Smooth muscle cell of the brain vasculature (primary cell): ENCODE measurements at places on chromosomes 3 and 15.
A peak's percentile ranks its signal among the peaks of the same experiment; 100 is the strongest.

DNA sequence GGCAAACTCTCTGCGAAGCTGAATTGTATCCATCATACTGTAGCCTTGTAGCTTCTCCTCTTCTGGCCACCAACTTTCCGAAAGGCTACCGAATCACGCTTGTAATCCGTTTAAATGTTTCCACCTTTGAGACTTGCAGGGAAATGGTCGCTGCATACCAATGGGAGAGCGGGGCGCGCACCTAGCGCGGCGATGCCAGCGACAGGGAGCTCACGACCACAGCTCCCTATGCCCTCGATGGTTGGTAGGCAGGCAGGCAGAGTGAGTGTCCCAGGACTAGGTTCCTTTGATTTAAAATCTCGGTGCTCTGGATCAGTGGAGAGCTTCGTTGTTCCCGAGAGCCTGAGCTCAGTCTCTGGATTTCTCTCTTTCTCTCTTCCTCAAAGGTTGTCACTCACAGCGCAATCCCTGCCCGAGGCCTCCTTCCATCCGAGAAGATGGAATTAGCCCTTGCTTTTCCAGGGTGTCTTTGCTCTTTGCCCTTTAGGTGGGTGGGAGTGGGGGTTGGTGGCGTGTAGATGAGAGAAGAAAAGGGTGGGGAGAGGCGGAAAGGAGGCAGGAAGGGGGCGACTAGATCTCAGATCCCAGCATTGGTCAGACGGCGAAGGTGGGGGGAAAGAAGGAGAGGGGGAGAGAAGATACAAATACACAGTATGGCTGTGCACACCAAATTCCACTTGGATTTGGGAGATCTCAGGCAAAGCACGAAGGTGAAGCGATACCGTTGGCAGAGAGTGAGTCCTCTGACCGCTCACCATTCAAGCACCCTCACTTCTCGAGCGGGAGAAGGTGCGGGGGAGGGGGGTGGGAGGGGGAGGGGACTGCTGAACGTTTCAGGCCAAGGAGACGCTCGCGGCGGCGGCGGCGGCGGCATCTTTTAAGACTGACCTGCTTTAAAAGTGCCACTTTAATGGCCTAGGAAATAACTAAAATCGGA lies at the start of gene SLITRK3:
Gene SLITRK3 (minus strand): TSS at position 745 of the 937 bp plus-strand sequence. CDS start 5,554 bp downstream, outside the sequence.
- no peak for DNase-seq

DNA sequence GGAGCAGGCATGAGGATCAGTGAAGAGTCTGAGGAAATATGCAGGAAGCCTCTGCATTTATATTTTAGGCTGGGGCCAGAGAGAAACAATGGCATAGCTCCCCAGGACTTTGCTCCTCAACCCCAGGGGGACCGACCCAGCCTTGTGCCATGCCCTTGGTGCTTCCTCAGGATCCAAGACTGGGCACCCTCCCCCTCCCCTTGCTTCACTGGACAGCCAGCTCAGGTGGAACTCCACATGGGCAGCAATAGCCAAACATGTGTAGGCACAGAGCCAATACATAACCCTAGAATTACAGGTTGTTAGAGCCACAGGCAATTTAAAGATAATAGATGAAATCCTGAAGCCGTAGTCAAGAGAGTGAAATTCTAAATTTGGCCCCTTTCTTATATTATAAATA lies 73.0 kb upstream of the ETV5 start:
- no peak for DNase-seq

- peak; percentile 72 for DNase-seq
Measured at GRCh38 chr3:35664460-35664919, 25.2 kb downstream of the ARPP21 start.

DNA sequence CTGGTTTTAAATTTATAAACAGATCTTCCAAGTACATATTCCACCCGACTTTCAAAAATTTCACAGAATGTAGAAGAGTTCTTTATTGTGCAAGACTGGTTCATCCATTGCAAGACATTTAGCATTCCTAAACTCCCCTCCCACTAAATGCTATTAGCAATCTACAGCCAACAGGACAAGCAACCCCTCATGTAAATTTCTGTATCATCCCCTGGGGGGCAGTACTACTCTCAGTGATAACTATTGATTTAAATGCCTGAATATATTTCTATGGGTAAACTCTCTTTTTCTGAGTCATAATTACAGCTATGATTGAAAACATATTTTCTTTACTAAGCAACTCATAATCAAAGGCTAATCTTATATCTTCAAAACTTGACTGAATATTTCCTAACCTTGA lies 10.7 kb upstream of the SLC15A2 start:
- no peak for DNase-seq

DNA sequence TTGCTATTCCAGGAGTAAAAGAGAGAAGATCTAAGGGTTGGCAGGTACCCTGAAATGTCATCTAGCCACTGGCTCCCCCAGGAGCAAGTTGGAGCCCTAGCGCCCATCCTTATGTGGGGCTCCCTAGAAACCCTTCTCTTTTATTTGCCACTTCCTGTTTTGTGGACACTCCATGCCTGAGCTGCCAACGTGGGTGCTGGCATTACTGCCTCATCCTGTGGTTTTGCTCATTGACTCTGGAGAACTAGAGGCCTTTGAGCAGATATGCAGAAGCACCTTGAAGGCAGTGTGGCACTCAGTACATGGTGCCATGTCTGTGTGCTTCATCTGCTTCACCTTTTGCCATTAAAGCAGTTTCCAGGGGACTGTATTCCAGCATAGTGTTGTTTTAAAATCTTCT lies 8.1 kb downstream of the EDEM1 start:
- DNase-seq = no peak

GRCh38 chr3:86388820-86389219 lies 602.1 kb downstream of the VGLL3 start:
- DNase-seq = no peak

DNA sequence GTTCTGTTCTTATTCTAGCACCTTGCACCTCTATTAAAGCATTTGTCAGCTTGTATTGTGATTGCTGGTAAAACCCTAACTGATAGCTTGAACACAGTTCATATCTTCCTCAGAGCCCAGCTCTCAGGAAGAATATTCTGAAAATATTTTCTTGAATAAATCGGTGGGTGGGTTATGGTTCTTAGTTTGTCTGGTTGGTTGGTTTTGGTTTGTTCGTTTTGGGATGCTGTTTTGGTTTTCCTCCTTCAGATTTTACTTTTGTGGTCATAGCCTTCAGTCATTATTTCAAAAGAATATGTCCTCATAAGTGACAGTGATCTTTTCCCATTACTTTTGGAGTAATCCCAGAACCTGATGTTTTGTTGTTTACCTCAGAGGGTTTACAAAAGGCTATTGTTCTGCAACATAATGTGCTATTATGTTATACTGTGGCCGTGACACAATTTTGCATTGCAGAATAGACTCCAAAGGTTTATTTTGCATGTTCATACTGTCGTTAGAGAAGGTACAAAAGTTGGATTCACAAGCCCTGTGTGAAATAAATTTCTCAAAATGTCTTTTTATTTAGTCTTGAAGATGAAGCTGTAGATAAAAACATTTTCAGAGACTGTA lies 2.7 kb upstream of the TMEM87A start:
- no peak for DNase-seq

DNA sequence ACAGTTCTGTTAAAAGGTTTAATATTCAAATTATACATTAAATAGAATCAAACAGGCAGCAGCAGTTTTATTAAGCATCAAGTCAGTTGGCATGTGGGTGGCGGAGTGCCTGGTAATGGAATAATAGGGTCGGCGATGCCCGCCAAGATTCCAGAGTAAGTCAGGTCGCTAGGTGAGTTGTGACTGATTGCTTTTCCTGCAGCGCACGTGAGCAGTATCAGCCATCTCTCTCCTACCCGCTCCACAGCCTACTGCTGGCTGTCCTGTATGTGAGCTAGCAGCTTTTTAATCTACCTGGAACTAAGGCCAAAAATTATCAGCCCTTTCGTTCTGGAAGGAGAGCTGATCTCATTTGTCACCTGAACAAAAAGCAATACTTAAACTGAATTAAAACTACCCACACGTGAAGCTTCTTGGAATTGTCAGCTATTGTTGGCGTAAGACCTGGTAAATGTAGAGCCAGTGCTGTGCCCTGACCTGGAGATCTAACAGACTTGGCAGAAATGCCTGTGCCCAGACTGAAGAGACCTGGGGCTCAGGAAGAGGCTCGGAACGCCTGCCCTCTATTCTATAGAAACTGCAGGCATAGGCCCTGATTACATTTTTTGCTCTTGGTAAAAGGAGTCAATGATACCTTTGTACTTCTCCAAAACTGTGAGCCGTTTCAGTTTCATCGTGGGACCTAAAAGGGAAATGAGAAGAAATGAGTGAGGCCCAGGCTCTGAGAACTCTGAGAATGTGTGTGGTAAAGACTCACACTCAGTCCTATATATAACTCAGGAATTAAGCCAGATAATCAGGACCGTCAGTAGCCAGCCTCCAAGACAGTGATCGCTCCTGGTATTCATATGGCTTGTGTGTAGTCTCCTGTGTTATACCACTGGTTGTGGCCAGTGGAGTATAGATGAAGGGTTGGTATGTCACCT lies 21.9 kb downstream of the IDH3A start:
- no peak for DNase-seq

- DNase-seq = no peak
Measured at GRCh38 chr3:78887029-78887428, 880.8 kb downstream of the ROBO1 start.

DNA sequence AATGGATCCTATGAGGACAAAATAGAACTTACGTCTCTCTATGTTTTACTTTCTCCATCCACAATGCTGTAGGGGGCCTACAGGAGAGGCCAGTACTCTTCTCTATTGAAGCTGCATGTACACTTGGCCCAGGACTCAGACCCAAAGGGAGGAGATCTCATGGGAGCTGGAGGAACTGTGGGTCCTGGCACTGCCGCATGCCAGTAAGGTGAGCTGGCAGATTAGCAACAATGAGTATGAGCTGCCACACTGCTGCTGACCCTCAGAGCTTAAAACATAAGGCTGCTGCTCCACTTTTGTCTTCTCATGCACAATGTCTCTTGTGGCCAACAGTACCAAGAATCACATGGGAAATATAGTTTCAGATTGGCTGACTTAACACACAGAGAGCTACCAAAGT lies 57.8 kb upstream of the TBC1D5 start:
- no peak for DNase-seq

DNA sequence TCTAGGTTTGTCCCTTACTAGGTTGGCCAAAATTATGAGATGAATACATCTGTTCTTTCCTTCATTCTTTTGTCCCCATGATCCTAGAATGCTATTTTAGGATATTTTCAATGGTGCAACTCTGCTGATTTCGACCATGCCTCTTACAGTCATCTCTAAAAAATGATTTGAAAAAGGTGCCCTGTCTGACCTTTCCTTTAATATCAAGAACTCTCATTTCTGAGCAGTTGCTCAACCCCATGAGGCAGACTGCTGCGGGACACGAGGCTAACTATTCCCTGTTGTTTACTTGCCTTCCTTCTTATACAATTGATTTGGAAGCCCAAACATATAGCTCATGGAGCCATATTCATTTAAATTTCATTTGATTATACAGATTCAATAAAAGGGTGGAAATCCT lies 14.6 kb downstream of the PLSCR2 start:
- no peak for DNase-seq

DNA sequence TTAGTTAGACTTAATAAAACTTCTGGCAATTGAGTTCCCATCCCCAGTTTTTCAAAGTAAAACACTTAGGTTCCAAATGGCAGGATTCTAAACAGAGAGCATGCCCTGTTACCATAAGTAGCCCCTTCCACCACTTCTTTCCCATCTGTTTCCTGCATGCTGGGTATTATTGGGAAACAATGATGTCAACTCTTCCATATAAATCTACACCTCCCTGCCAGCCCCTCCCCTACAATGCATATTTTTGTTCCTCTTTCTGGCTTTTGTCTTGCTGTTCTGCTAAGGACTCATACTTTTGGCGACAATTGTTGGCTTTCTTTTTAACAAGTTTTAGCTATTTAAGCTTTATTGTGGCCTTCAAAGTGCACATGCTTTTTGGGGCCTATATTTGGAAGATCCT lies 11.1 kb downstream of the ARHGAP31 start:
- no peak for DNase-seq

- no peak for DNase-seq
Measured at GRCh38 chr3:77380136-77380535, 340.2 kb downstream of the ROBO2 start.

GRCh38 chr3:193560870-193561269 lies 6.2 kb upstream of the ATP13A4 start:
- no peak for DNase-seq

DNA sequence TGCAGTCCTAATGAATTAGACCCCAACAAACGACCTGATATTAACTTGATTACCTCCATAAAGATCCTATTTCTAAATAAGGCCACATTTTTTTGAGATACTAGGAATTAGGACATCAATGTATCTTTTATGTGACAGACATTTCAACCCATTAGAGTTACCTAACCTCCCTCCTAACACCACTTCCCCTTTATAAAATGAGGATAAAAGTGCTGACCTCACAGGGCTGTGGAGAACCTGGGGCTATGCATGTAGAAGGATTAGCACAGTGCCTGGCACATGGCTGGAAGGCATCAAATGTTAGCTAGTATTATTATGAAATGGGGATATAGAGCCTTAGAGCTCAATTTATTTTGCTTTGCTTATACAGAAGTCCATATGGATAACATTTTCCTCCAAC lies 53.5 kb upstream of the LRRN1 start:
- DNase-seq = no peak

GRCh38 chr3:182837855-182838454 lies 44.7 kb downstream of the ATP11B start:
- no peak for DNase-seq

- DNase-seq = no peak
Measured at GRCh38 chr15:67839499-67839928, 331 bp downstream of the RNU6-1 start.

- no peak for DNase-seq
Measured at GRCh38 chr3:107446706-107447105, 69.5 kb downstream of the CCDC54 start.

DNA sequence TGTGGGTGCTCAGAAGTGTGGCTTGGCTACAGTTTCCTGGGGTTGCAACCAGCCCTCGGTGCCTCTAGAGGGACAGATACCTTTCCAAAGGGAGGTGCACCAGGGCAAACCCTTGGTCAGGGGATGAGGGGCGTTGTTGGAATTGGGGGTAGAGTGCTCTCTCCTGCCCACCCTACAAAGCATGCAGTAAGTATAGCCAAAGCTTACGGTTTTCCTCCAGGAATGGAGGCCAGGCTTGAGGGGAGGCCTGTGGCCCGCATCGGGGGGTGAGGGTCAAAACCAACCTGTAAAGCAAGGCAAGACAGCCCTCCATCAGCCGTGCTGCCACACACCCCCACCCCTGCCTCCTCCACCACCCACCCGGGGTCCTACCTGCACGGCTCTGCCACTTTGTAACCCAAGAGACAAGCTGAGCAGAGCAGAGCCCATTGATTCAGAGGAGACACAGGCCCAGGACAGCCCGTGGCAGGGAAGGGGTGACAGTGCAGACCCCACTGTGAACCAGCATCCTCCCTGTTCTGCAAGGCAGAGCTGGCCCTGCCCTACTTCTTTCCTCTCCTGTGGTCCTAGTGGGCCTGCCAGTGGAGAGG lies 41.5 kb downstream of the TLE3 start:
- no peak for DNase-seq

GRCh38 chr3:124829819-124830554 lies 57.2 kb downstream of the ITGB5 start:
- no peak for DNase-seq

DNA sequence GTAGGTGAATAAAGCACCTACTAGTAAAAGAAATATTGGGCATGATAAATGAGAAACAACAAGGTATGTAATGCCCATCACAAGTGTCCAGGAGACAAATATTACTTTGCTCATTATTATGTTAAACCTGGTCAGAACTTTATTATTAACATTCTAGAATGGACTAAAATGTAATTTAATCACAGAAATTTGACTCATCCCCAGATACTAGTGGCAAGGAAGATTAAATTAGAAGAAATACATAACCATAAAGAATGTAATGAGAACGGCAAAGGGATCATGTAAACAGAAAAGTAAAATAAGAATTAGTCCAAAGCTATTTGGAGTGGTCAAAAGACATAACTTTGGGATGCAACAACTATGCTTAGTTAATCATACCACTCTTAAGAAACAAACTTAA lies 71.2 kb upstream of the STAC start:
- no peak for DNase-seq
